Mesangial cell (primary cell): ENCODE measurements at places on chromosomes 11 and 22. TPM values are rescaled to one million over a fixed set of nuclear protein-coding genes. Genes with fewer than 3 reads are reported as not detected.

Gene C1QTNF4
- 1.1 and 1.8 TPM in 2 replicates for total RNA-seq

Gene FGF3
- not detected in 2 replicates for total RNA-seq

Gene PNPLA2
- total RNA-seq = 26.4 and 49.6 TPM in 2 replicates

Gene RAB39A
- total RNA-seq = 0.16 TPM in 1 of 2 replicates, not detected in the other

Gene PLXNB2
- 241 and 564 TPM in 2 replicates for total RNA-seq

Gene SLC17A6
- not detected in 2 replicates for total RNA-seq

Gene ROM1
- total RNA-seq = 1.1 and 5.7 TPM in 2 replicates

Gene GNAZ
- total RNA-seq = 1.3 and 3.5 TPM in 2 replicates

Gene SLC1A2
- total RNA-seq = under 0.01 TPM in 1 of 2 replicates, not detected in the other

Gene TRIM66
- 2.0 and 3.9 TPM in 2 replicates for total RNA-seq

Gene LTO1
- 11.4 and 13.7 TPM in 2 replicates for total RNA-seq

Gene TMPRSS5
- total RNA-seq = 0.13 and 0.16 TPM in 2 replicates

Gene TIRAP
- 4.4 and 6.7 TPM in 2 replicates for total RNA-seq

Gene CD6
- total RNA-seq = 0.25 and 0.33 TPM in 2 replicates

Gene LRRC74B
- total RNA-seq = not detected in 2 replicates

Gene MCHR1
- 0.33 and 0.89 TPM in 2 replicates for total RNA-seq

Gene YAP1
- total RNA-seq = 140 and 143 TPM in 2 replicates

Gene OR52I1
- not detected in 2 replicates for total RNA-seq

Gene TMEM132A
- total RNA-seq = 136 and 142 TPM in 2 replicates

Gene TSSK2
- total RNA-seq = not detected in 2 replicates

Gene NPTXR
- 2.3 and 5.6 TPM in 2 replicates for total RNA-seq

Gene TTC17
- 20.2 and 48.2 TPM in 2 replicates for total RNA-seq

Gene PRRG4
- 0.16 and 1.1 TPM in 2 replicates for total RNA-seq

Gene BARX2
- not detected in 2 replicates for total RNA-seq

Gene TRIM48
- total RNA-seq = not detected in 2 replicates

Gene CTSF
- 9.6 and 61.5 TPM in 2 replicates for total RNA-seq

Gene NCF4
- not detected in 2 replicates for total RNA-seq

Gene SERHL2
- 1.5 and 2.4 TPM in 2 replicates for total RNA-seq

Gene CHCHD10
- 10.9 and 40.6 TPM in 2 replicates for total RNA-seq

Gene MS4A6A
- not detected in 2 replicates for total RNA-seq

Gene MPZL3
- total RNA-seq = 2.5 and 2.8 TPM in 2 replicates

Gene SLC22A25
- total RNA-seq = not detected in 2 replicates

Gene DNHD1
- total RNA-seq = 0.33 and 2.2 TPM in 2 replicates

Gene RGL4
- not detected in 2 replicates for total RNA-seq

Gene OR8H2
- total RNA-seq = not detected in 2 replicates

Gene CHRM1
- not detected in 2 replicates for total RNA-seq

Gene NXPE2
- total RNA-seq = 0.16 TPM in 1 of 2 replicates, not detected in the other

Gene OR6Q1
- total RNA-seq = not detected in 2 replicates

Gene SCO2
- 0.33 and 2.7 TPM in 2 replicates for total RNA-seq

Gene PKP3
- 3.3 and 8.2 TPM in 2 replicates for total RNA-seq

Gene MUC15
- total RNA-seq = not detected in 2 replicates

Gene MYBPC3
- not detected in 2 replicates for total RNA-seq

Gene ANO9
- total RNA-seq = 3.1 and 15.8 TPM in 2 replicates

Gene PTPN5
- total RNA-seq = not detected in 2 replicates

Gene NUCB2
- 10.9 and 20.0 TPM in 2 replicates for total RNA-seq

Gene LRRC75B
- total RNA-seq = 5.5 and 34.5 TPM in 2 replicates

Gene CRYBA4
- not detected in 2 replicates for total RNA-seq

Gene CRYBB1
- not detected in 2 replicates for total RNA-seq

Gene ENTHD1
- total RNA-seq = not detected in 2 replicates

Gene NDUFS3
- 63.3 and 65.8 TPM in 2 replicates for total RNA-seq

Gene TEX54
- total RNA-seq = not detected in 2 replicates

Gene RAG2
- not detected in 2 replicates for total RNA-seq

Gene P2RY6
- 1.3 and 9.1 TPM in 2 replicates for total RNA-seq

Gene LZTR1
- 36.2 and 48.3 TPM in 2 replicates for total RNA-seq

Gene SOX6
- 0.33 and 9.3 TPM in 2 replicates for total RNA-seq
